ENCODE measurements at places on chromosomes 16 and 17.

GRCh38 chr17:67385122-67385988 lies 8.3 kb downstream of the PITPNC1 start:
- no peak for DNase-seq

- DNase-seq: no peak
Observed at GRCh38 chr17:66310528-66311148, 8.2 kb downstream of the PRKCA start.

DNA sequence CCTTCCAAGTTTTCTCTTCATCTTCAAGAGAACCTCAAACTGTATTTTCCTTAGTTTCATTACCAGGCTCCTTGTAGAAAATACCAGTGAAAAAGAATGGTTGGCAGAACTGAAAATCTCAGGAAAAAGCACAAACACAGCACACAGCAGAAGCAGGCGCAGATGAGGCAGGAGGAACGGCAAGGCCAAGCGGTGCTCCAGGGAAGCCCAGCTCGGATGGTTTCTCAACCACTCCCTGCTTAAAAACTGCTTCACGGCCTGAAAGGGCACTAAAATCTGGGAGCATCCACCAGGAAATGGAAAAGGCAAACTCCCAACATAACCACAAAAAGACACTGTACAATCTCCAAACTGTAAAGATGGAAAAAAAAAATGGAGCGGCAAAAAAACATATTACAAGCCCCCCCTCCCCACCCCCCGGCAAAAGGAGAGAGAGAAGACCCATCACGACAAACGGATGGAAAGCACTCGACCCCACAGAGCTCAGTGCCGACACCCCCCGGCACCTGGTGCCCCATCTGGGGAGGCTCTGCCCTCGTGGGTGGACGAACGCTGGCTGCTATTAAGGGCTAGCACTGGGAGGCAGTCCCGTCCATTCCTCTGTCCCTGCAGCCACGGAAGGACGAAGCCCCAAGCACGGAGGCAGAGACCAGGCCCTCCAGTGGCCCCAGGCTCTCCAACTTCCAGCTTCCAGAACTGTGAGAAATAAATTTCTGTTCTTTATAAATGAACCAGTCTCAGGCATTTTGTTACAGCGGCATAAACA lies 127.5 kb downstream of the ZNF778 start:
- DNase-seq: no peak

- DNase-seq: peak; percentile 96
Observed at GRCh38 chr17:75785016-75785890, 647 bp downstream of the UNK start.

GRCh38 chr16:89717688-89718505 lies 2.8 kb downstream of the VPS9D1 start:
- no peak for DNase-seq

- no peak for DNase-seq
Observed at GRCh38 chr17:52696362-52696761, 537.8 kb upstream of the CA10 start.

- peak; percentile 29 for DNase-seq
Observed at GRCh38 chr16:50093607-50094539, 28.1 kb downstream of the HEATR3 start.

GRCh38 chr16:11688520-11688886 lies 20.2 kb downstream of the SNN start:
- DNase-seq: no peak

DNA sequence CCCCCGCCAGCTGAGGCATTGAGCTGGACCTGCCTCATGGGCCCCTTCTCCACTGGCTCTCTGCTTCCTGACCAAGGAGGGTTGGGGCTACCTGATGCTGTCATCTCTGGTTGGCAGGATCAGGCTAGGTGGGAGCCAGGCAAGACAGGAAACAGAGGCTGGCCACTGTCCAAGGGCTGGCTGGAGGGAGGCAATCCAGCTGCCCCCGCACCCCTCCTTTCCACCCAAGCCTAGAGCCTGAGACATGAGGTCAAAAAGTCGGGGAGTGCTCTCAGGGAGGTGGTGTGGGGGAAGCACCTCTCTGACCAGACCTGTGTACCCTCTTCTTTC lies 14.5 kb downstream of the NGFR start:
- no peak for DNase-seq

- DNase-seq: no peak
Observed at GRCh38 chr17:82376042-82376730, 4.6 kb downstream of the UTS2R start.

DNA sequence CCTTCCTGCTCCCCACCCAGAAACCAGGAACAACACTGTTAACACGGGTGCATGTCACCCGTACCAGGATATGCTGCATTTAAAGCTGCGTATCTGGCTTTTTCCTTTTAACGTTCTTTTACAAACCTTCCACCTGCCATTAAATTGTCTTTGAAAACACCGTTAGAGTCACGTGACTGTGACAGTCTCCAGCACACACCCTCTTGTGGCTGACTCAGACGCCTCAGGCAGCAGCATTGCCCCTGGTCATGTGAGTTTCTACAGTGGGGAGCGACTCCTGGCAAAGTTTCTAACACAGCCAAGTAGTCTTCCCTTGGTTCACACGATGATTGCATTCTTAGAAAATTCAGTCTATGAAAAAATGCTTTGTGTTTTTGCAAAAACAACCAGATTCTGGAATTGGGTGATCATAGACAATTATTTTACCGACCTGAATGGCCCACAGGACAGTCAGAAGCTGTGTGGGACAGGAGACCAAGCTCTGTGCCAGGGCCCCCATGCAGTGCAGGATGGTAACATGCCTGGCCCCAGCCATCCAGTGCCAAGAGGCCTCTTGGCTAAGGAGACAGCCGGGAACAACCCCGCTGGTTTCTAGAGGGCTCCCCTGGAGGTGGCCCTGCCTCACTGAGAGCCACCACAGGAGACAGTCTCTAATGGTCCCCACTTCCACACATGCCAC lies 199.1 kb downstream of the KATNIP start:
- peak; percentile 87 for DNase-seq

GRCh38 chr16:85589688-85590505 lies 23.2 kb upstream of the GSE1 start:
- no peak for DNase-seq

DNA sequence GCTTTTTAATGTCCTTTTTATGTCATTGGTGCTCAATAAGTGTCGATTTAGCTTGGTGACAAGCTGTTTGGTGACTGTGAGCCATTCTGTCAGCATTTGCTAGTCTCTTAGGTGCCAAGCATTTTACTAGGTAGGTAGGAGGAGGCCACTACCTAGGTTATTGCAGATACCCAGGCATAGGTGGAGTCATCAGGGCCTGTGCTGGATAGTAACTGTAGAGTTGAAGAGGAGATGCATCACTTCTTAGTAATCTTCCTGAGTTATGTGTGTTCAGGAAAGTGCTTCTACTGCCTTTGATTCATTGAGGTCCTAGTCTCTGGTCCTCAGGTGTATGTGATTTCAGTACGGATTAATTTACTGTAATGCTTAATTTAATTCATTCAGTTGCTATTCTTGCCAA lies 17.7 kb downstream of the USP10 start:
- DNase-seq: no peak

DNA sequence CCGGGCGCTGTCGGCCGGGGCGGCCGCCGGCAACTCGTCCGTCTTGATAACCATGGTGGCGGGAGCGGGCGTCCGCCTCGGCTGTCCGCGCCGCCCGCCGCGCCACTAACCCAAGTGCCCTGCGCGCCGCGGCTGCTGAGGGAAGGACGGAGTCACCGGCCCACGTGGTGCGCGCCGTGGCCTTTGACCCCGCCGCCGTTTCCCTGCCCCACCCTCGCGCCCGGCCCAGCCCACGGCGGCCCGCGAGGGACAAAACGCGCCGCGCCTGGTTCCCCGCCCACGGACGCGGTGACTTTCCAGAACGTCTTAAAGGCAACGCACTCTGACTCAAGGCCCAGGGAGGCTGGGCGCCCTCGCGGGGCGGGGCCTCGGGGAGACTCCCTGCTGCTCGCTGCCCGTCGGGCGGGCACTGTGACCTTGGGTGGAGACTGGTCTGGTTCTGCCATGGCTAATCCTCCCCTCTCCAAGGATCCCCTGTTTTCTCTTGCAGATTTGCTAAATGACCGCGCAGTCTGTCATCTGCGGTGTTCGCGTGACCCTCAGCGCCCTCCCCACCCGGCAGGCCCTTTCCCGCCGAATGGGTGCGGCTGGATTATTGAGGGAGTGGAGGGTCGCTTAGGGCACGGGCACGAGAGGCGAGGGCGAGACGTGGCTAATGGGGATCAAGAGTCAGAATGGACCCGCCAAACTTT lies at the start of gene CLUH:
CLUH (minus strand) TSS at position 157 of the 692 bp plus-strand sequence; CDS start at position 54, 103 bp downstream.
- peak; percentile 99 for DNase-seq

- peak; percentile 75 for DNase-seq
Observed at GRCh38 chr16:67198238-67198734, 645 bp upstream of the ELMO3 start.

DNA sequence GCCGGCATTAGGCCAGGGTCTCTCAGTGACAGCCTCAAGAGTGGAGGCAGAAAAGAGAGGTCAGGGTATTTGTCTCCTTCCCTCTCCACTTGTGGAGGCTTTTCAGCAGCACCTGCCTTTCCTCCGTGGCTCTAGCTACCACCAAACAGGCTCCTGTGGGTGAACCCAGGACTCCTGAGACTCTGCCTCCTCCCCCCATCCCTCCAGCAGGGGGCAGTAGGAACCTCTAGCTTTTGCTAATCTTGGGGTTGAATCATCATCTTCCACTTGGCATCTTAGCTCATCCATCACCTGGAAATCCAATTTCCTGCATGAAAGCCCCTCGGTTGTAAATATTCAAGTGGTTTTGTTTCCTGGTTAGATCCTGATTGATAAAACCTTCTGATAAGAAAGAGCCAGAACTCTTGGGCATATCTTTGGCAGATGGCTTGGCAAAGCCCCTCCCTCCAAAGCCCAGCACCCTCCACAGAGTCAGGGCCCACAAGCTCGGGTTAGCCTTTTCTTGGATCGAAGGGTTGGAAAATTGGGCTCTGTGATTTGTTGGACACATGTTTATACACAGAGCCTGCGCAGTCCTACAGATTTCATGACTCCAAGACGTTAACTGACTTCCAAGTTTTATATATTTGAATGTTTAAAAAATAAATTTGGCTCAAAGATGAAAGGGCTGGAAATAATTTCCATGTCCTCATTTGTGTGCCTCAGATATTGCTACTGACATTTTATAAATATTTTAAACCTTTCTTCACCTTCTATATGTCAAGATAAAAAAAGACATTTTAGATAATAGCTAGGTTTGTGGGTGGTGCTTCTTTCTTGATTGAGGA lies 322.1 kb downstream of the MAP2K4 start:
- DNase-seq: peak; percentile 47

- DNase-seq: no peak
Observed at GRCh38 chr17:63364944-63365343, 81.2 kb downstream of the CYB561 start.

DNA sequence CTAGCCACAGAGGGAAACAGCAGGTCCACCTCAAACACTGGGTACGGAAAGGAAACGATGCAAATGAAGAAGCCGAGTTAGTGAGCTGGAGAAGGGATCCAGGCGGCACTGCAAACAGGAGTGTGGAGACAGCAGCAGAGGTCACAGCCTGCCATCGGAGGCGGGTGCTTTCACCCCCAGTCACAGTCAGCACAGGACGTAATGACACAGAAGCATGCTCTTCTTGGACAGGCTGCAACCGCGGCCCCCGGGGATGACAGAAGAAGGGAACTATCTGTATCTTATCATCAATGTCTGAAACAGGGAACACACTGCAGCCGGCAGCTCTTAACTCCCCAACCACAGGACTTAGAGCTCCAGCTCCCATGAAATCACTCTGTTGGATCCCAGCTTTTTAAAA lies 16.1 kb upstream of the SLC38A8 start:
- no peak for DNase-seq

GRCh38 chr17:74566132-74566753 lies 1.1 kb downstream of the CD300H start:
- peak; percentile 36 for DNase-seq

DNA sequence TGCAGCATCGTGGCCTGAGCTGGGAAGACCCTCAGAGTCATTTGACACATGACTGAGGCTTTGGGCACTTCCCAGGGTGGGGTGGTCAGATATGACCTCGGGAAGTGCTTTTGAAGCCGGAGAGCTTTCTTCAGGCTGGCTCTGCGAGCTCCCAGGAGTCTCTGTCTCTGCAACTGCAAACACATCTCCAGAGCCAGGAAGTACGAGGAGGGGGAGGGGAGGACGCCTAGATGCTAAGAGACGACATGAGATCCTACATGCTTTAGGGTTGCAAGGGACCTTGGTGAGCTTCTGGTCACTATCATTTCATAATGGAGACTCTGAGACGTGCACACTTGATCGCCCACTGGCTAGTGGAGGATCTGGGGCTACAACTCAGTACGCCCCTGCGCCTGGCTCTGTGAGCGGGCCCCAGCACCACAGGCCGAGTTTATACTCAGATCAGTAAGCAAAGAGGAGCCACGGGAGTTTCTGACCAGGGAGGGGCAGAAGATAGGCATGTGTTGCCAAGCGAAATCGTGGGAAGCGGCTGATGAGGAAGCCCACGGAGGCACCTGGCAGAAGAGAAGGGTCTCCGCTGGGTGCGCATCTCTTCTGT lies 527 bp upstream of the MGAT5B start:
- peak; percentile 42 for DNase-seq

DNA sequence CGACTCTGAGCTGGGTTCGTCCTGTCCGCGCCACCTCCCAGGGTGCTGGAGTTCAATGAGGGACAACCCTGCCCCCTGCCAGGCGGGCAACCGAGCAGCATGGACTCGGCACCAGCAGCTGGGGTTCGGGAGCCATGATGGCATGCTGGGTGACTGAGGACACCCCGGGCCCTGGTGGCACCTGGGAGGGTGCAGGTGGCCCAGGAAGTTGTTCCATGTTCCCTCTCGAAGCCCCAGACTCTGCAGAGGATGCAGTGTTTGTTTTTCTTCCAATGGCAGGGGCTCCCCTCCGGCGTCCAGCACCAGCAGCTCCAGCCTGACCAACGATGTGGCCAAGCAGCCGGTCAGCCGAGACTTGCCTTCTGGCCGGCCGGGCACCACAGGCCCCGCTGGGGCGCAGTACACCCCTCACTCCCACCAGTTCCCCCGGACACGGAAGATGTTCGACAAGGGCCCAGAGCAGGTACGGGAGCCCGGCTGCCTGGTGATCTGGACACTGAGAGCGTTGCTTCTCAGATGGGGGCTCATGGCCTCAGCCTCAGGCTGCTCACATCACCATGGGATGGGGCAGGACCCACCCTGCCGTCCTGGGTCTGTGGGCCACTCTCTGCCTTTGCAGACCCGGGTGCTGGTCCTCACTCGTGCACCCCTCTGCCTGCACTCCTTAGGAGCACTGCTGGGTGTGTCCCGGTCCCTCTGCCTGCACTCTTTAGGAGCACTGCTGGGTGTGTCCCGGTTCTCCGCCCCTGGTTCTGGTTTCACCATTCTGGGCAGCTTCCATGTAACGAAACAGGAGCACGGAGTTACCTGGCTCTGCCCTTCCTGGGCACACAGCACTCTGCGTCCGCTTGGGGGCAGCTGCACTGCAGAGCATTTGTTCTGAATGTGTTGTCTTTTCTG lies 68.2 kb upstream of the CHMP6 start:
- no peak for DNase-seq

GRCh38 chr17:44039829-44040635 lies 25.3 kb upstream of the TMEM101 start:
- DNase-seq: peak; percentile 22

DNA sequence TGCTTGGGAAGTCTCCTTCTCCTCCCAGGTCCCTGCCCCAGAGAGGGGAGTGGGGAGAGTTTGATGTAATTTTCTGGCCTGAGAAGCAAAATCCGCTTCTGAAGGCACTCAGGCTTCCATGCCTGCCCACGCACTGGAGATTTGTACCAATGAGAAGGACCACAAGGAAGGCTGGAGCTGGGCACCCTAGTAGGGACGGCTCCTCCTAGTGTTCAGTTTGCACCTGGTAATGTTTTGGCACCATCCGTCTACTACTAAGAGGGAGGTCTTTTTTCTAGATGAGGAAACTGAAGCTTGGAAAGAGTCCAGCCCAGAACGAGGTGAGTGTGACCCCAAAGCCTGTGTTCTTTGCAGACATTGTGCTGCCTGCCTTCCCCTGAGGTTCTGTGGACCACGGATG lies 83.6 kb upstream of the NLRP1 start:
- DNase-seq: no peak

- DNase-seq: peak; percentile 86
Observed at GRCh38 chr17:40316571-40317344, 7.8 kb downstream of the RARA start.
